ENCODE measurements at places on chromosomes 2 and 18.

DNA sequence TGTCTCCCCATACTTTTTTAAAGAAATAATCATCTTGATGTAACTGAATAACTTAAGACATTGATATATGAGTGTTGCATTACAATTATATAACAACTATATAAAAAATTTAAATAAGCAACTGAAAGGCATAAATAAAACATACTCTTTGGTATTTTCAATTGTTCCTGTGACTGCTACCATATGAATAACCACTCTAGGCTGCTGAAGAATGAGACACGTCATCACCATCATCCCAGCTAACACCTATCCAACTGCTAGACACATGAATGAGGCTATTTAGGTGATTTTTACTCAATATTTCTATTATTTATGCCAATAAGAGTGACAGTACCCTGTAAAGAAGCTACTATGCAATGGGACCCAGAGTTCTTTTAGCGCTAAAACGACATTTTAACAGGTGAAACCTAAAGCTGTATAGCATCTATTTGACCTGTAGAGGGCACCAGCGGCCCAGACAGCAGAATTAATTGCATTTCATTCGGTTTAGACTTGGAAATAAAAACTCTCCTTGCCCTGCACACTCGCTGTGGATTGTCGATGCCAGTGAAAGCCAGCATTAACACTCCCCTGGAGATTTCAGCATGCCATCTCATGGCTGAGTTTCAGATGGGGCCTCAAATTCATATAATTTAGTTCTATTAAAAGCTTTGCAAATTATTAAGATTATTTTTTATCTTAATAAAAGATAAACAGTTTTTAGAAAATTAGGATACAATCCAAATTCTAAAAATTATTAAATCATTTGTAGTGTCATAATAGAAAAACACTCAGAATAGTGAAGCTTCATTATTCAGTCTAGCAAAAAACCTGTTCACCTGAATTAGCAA is 89.4 kb upstream of the MAP2 start:
- H3K36me3 ChIP-seq, result no peaks in the 10 kb centered on the region
- H3K27me3 ChIP-seq, result no peaks in the 10 kb centered on the region
- no peaks in the 10 kb centered on the region for H3K4me1 ChIP-seq
- no peak overlapping the region for H3K27ac ChIP-seq
- no peak overlapping the region for H3K4me3 ChIP-seq

GRCh38 chr18:77461062-77461688 is 211.5 kb downstream of the GALR1 start:
- DNase-seq, result no peak
- H3K27me3 ChIP-seq, result no peaks in the 10 kb centered on the region
- H3K4me1 ChIP-seq, result no peaks in the 10 kb centered on the region

- H3K4me3 ChIP-seq, result no peak overlapping the region
- no peaks in the 10 kb centered on the region for H3K27me3 ChIP-seq
- no peak for DNase-seq
- no peaks in the 10 kb centered on the region for H3K4me1 ChIP-seq
- no peak overlapping the region for H3K27ac ChIP-seq
Measured at GRCh38 chr2:64166637-64167420, 22.6 kb upstream of the PELI1 start.

GRCh38 chr2:17107151-17107550 is 411.1 kb downstream of the RAD51AP2 start:
- H3K4me1 ChIP-seq, result no peaks in the 10 kb centered on the region
- no peak overlapping the region for H3K27ac ChIP-seq
- no peak for DNase-seq
- no peaks in the 10 kb centered on the region for H3K36me3 ChIP-seq
- H3K27me3 ChIP-seq, result no peaks in the 10 kb centered on the region

DNA sequence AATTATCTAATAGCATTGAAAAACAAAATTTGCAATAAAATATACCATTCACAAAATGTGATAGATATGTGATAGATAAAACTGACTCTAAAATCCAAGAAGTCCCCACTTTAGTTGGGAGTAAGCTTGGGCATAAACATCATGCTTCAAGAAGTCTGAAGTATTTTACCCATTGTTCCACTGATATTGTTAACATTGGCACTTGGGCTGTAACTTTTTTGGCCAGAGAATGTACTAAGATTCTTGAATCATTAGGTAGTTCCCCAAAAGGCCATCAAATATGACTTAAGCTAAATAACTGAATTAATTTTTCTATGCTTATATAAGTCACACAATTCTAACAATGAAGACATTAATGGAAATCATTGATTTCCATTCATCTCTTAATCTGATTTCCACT is 413.6 kb downstream of the CDH2 start:
- no peaks in the 10 kb centered on the region for H3K36me3 ChIP-seq
- no peak overlapping the region for H3K4me3 ChIP-seq
- no peaks in the 10 kb centered on the region for H3K27me3 ChIP-seq

DNA sequence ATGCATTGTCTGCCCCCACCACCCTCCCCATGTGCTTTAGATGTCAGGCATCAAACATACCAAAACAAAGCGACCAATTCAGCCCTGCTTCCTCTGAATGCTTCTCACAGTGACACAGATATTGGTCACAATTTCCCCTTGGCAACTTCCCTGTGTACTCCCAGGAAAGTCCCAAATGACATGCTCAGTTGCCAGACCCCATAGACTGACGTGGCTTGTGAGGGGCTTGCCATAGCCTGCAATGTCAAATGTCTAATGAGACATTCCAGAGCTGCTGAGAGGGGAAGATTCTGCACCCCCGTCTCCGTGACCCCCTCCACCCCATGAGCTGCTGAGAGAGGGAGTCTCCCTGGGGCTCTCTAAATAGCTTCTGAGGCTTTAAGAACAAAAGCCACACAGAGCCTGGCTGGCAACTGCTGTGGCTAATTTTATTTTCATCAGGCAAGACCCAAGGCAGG is 47.3 kb downstream of the RFTN2 start:
- H3K27me3 ChIP-seq, result no peaks in the 10 kb centered on the region
- H3K27ac ChIP-seq, result no peak overlapping the region
- H3K36me3 ChIP-seq, result no peaks in the 10 kb centered on the region
- no peaks in the 10 kb centered on the region for H3K4me1 ChIP-seq
- no peak overlapping the region for H3K4me3 ChIP-seq
- no peak for DNase-seq

DNA sequence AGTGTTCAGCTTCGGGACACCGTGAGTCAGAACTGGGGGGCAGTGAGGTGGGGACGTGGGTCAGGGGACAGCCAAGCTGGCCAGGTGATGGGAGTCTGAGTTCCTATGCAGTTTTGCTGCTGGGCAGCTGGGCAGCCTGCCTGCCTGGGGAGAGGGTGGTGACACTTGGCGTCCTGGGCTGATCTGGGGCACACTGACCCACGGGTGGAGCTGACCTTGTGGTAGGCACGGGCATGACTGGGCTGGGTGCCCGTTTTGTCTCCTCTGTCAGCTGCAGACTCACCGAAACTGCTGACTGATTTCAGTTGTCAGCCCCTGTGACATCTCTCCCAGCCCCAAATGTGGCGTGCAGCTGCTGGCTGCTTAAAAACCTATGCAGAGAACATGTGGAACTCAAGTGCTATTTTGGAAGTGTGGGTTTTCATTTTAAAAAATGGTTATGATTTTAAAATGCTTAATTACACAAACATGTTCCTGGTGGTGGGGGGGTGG is 32.6 kb upstream of the E2F6 start:
- no peaks in the 10 kb centered on the region for H3K4me1 ChIP-seq
- no peaks in the 10 kb centered on the region for H3K36me3 ChIP-seq
- no peak overlapping the region for H3K27ac ChIP-seq
- no peak for DNase-seq
- H3K27me3 ChIP-seq, result peaks cover 2% of the 10 kb centered on the region

GRCh38 chr2:55901322-55901721 is 22.3 kb downstream of the EFEMP1 start:
- H3K36me3 ChIP-seq, result no peaks in the 10 kb centered on the region
- no peak overlapping the region for H3K4me3 ChIP-seq
- H3K27me3 ChIP-seq, result no peaks in the 10 kb centered on the region
- no peak overlapping the region for H3K27ac ChIP-seq
- no peaks in the 10 kb centered on the region for H3K4me1 ChIP-seq

GRCh38 chr2:50754514-50754913 is 277.4 kb downstream of the NRXN1 start:
- H3K36me3 ChIP-seq, result no peaks in the 10 kb centered on the region
- H3K4me1 ChIP-seq, result no peaks in the 10 kb centered on the region
- no peak for DNase-seq
- no peak overlapping the region for H3K27ac ChIP-seq

GRCh38 chr2:121502246-121502645 is 28.4 kb upstream of the RNU4ATAC start:
- H3K36me3 ChIP-seq, result peaks cover 40% of the 10 kb centered on the region
- H3K4me1 ChIP-seq, result no peaks in the 10 kb centered on the region
- H3K4me3 ChIP-seq, result no peak overlapping the region
- no peaks in the 10 kb centered on the region for H3K27me3 ChIP-seq
- no peak for DNase-seq
- H3K27ac ChIP-seq, result no peak overlapping the region

DNA sequence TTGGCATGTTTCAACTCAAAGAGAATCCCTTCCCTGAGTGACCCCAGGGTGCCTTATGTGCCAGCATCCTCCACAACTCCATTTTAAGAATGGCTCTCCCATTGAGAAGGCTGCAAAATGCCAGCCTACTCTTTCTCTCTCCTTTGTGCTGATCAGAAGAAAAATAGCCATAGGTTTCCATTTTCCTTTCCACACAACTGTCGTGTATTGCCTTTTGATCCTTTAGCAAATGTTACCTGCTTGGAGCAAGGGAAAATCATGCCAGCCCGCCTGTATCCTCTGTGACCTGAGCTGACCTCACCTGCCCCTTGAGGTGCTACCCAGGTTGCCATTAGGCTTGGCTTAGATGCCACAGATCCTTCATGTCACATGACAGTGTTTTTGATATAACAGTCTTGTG is 38.8 kb downstream of the DPYSL5 start:
- no peaks in the 10 kb centered on the region for H3K27me3 ChIP-seq
- H3K36me3 ChIP-seq, result no peaks in the 10 kb centered on the region
- H3K27ac ChIP-seq, result no peak overlapping the region
- no peak for DNase-seq

GRCh38 chr2:191857259-191857805 is 10.4 kb upstream of the CAVIN2 start:
- no peaks in the 10 kb centered on the region for H3K4me1 ChIP-seq
- H3K27ac ChIP-seq, result no peak overlapping the region

- no peak for DNase-seq
- H3K27me3 ChIP-seq, result no peaks in the 10 kb centered on the region
- no peak overlapping the region for H3K27ac ChIP-seq
- H3K4me3 ChIP-seq, result no peak overlapping the region
- H3K36me3 ChIP-seq, result peaks cover 4% of the 10 kb centered on the region
Measured at GRCh38 chr2:190443778-190444481, 35.8 kb downstream of the MFSD6 start.

DNA sequence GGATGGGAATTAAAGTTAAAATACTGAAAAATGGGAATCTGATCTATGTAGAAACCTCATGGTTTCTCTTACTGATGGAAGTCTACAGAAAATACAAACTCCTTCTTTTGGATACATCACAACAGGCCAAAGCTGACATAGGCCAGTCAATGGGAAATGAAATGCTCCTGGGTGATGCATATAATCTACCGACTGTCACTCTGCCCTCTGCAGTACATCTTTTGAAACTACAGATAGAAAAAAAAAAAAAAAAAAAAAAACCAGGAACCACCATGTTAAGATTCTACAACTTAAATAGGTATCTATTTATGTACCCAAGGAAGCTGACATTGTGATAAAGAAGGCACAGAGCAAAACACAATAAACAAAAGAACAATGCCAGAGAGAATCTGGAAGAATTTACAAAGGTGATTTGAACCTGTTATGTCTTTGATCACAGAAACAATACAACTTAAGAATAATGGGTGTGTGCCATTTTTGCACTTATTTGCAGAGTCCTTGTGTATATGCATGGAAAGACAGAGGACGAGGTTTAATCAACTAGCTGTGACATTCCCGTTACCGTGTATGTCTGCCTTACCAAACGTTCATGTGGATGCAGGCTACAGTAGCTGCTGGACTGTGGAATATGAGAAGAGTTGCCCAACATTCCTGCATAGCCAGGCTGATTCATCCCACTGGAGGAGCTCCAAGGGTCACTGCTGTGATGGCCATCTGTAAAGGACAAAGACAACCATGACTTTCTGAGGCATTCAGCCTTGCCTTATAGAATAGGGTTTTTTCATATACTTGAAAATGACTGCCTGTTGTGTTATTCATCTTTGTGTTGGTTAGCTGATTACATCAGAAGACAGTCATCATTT is 312.7 kb downstream of the TCF4 start:
- no peak for DNase-seq
- no peaks in the 10 kb centered on the region for H3K36me3 ChIP-seq
- no peak overlapping the region for H3K4me3 ChIP-seq
- no peak overlapping the region for H3K27ac ChIP-seq
- no peaks in the 10 kb centered on the region for H3K4me1 ChIP-seq

GRCh38 chr2:1306014-1306686 is 107.1 kb upstream of the TPO start:
- no peaks in the 10 kb centered on the region for H3K4me1 ChIP-seq
- H3K4me3 ChIP-seq, result no peak overlapping the region
- no peak overlapping the region for H3K27ac ChIP-seq
- H3K36me3 ChIP-seq, result no peaks in the 10 kb centered on the region
- no peaks in the 10 kb centered on the region for H3K27me3 ChIP-seq
- DNase-seq, result no peak

GRCh38 chr2:128979182-128979581 is 660.5 kb upstream of the HS6ST1 start:
- H3K36me3 ChIP-seq, result no peaks in the 10 kb centered on the region
- H3K27me3 ChIP-seq, result no peaks in the 10 kb centered on the region
- no peak overlapping the region for H3K4me3 ChIP-seq
- no peaks in the 10 kb centered on the region for H3K4me1 ChIP-seq

GRCh38 chr18:63578357-63578958 is 8.7 kb upstream of the SERPINB13 start:
- H3K27ac ChIP-seq, result no peak overlapping the region
- no peak overlapping the region for H3K4me3 ChIP-seq
- no peak for DNase-seq
- H3K36me3 ChIP-seq, result no peaks in the 10 kb centered on the region
- no peaks in the 10 kb centered on the region for H3K4me1 ChIP-seq

DNA sequence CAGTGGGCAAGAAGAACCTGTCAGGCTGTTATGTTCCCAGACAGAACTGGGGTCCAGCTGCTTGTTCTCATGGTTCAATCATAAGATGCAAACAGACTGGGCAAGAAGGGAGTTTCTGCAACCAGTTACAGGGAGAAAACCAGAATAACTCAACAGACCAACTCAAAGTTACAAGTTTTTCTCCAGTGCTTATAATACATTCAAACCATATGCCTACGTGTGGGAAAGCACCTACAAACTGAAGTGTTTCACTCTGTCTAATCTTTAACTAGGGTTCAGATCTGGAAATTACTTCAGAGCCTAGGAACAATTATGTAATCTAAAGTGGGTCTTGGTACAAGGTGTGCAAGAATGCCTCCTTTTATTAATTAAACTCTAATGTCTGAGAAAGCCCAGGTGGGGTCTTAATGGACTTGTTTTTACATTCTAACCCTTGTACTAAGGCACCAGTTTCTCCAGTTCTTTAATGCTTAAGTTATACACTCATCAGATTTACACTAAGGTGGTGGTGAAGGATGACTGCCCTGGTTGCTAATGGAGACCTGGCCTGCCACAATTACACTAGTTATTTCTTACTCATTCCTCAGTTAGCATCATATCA is 951.9 kb downstream of the TSN start:
- H3K4me3 ChIP-seq, result no peak overlapping the region
- no peaks in the 10 kb centered on the region for H3K4me1 ChIP-seq
- no peak for DNase-seq
- no peak overlapping the region for H3K27ac ChIP-seq
- H3K27me3 ChIP-seq, result no peaks in the 10 kb centered on the region

- H3K4me1 ChIP-seq, result no peaks in the 10 kb centered on the region
- no peaks in the 10 kb centered on the region for H3K36me3 ChIP-seq
- no peak overlapping the region for H3K4me3 ChIP-seq
- no peak overlapping the region for H3K27ac ChIP-seq
Measured at GRCh38 chr18:8988260-8988871, 114.1 kb upstream of the NDUFV2 start.

All from CD4-positive, alpha-beta T cell (primary cell).